ENCODE measurements at places on chromosomes 11 and 22. TPM values are rescaled to one million over a fixed set of nuclear protein-coding genes. Genes with fewer than 3 reads are reported as not detected.

DNA sequence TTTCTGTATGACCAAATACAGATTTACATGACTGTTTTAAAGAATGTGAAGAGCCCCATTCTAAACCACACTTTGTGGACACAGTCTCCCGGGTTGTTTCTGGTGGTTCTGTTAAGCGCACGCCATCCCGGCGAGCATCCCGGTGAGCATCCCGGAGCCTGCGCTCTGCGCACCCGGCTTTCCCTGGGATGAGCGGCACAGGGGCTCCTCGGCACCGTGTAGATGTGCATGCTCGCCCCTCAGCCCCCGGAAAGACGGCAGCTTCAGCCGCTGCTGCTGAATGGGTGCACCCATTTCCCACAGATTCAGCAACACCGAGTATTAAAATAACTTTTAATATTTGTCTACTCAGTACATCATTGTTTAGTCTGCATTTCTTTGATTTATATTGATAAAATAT is 36.0 kb downstream of the GLB1L2 start:
- H3K4me1 ChIP-seq = no peaks in the 10 kb centered on the region
- H3K27ac ChIP-seq = no peak overlapping the region
- H3K4me3 ChIP-seq = no peak overlapping the region
- H3K36me3 ChIP-seq = no peaks in the 10 kb centered on the region

DNA sequence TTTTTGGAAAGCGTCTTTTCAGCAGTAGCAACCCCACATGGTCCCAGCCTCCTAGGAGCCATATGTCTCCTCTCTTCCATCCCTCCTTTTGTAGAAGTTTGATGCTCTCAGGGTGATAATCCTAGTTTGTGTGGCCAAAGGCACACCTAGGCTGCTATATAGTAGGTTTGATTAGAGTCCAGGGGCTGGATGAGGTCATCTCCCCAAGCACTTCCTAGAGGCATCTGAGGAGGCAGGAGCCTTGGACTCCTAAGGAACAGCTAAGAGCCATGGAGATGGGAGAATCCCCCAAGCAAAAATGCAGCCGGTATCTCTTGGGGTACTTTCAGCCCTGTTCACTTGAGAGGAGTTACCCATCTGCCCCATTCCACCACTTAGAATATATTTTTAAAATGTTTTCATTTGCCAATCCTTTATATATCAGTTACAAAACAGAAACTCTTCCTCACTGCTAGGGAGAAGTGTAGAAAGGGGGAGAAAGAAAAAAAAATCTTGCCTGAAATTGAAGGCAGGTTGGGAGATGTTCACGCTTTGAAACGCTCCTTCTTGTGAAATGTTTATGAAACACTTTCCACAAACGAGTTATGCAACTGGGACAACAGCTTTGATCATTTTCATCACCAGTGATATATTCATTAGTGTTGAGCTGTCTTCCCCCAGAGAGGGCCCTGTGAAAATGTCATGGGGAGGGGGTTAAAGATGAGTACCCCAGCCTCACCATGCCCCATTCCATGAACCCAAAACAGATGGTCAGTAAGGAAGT is 31.9 kb upstream of the TLCD5 start:
- no peak overlapping the region for H3K4me3 ChIP-seq
- H3K27me3 ChIP-seq = peaks cover 3% of the 10 kb centered on the region
- H3K36me3 ChIP-seq = no peaks in the 10 kb centered on the region
- H3K27ac ChIP-seq = no peak overlapping the region

GRCh38 chr22:41289671-41290070 is 3.7 kb upstream of the RANGAP1 start:
- H3K4me3 ChIP-seq = no peak overlapping the region
- H3K27me3 ChIP-seq = no peaks in the 10 kb centered on the region
- peaks cover 4% of the 10 kb centered on the region for H3K36me3 ChIP-seq
- no peak overlapping the region for H3K27ac ChIP-seq

- no peaks in the 10 kb centered on the region for H3K27me3 ChIP-seq
- H3K4me3 ChIP-seq = no peak overlapping the region
- peaks cover 6% of the 10 kb centered on the region for H3K36me3 ChIP-seq
- no peak for DNase-seq
Measured at GRCh38 chr11:68412593-68413475, 47.7 kb upstream of the PPP6R3 start.

DNA sequence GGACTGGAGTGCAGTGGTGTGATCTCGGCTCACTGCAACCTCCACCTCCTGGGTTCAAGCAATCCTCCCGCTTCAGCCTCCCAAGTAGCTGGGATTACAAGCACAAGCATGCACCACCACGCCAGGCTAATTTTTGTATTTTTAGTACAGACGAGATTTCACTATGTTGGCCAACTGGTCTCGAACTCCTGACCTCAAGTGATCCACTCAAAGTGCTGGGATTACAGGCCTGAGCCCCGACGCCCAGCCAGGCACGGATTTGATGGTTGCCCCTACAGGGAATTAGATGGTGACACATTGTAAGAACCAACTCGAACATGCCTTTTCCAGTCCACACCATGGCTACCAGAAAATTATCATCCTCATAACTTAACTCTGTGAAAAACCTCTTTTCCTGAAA is 26.8 kb upstream of the RTL6 start:
- H3K36me3 ChIP-seq = no peaks in the 10 kb centered on the region
- no peak for DNase-seq

DNA sequence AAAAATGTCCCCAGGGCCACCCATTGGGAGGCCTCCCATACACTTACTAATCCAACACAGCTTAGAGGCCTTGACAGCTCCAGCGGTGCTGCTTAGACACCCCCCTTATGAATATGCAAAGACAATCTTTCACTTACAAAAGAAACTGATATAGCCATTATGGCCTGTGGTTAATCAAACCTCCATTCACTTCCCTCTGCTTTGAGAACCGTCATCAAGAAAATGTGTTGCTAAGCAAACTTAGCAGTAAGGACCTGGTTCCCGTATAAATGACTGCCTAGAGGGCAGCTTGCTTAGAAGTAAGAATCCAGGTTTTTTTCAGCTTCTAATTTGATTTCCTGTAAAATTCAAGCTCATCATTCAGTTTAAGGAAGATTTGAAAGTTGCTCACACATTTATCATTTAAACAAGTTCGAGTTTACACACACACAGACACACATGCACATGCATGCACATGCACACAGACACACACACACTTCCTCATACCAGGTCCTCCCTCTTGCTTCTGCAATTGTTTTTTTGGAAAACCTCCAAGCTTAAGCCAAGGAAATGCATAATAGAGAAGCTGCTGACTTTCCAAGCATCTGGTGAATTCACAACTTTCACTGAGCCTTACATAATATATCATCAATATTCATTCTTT is 137.7 kb upstream of the BLID start:
- H3K4me3 ChIP-seq = no peak overlapping the region
- no peaks in the 10 kb centered on the region for H3K4me1 ChIP-seq
- DNase-seq = no peak
- no peaks in the 10 kb centered on the region for H3K36me3 ChIP-seq
- no peak overlapping the region for H3K27ac ChIP-seq

The CWF19L2 gene
- 9.6 TPM for polyA plus RNA-seq

DNA sequence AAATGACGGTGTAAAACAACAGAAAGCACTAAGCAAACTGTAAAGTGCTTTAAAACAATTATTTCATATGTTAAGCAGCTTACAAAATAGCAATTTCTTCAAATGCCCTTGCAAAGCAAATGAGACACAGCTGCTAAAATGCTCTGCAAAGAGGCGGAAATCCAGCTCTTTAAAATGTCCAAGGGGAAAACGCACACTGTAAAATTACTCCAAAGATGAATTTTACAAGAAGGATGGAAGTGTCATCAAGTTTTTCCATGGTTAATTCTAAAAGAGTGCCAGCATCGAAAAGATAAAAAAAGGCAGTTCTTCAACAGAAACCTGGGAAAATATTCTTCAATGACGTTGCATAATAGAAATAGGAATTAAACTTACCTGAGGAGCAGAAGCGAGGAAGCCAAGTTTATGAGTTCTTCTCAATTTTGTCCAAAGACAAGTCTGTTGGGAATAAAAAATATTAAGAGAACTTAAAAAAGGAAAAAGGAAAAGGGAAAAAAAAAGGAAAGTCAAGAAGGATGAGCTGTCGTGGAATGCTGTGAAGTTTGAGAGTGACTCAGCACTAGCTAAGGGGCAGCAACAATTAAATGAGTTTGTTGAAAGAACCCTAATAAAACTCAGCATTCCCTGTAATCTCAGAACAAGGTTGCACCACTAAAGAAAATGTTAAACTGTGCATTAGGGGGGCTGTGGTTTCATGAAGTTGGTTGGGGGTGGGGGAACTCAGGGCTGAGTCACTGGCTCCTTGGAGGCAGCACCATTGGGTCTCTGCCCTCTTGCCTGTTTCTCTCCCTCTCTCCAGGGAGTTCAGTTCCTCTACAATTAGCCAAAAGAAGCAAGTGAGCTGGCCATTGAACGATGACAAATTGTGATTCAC is 64.2 kb upstream of the BLID start:
- H3K36me3 ChIP-seq = no peaks in the 10 kb centered on the region
- DNase-seq = no peak
- no peak overlapping the region for H3K4me3 ChIP-seq
- no peaks in the 10 kb centered on the region for H3K4me1 ChIP-seq
- H3K27ac ChIP-seq = no peak overlapping the region
- H3K27me3 ChIP-seq = no peaks in the 10 kb centered on the region

Measured in naive thymus-derived CD4-positive, alpha-beta T cell (primary cell).